ENCODE measurements at places on chromosomes 2 and 18. TPM values are rescaled to one million over a fixed set of nuclear protein-coding genes. Genes with fewer than 3 reads are reported as not detected.

Gene NYAP2
- 0.05 TPM for total RNA-seq

Gene SLC8A1
- 0.10 TPM for total RNA-seq

Gene RNF103
- total RNA-seq: 11.8 TPM

Gene DYSF
- not detected for total RNA-seq

- DNase-seq: peak; percentile 61
Measured at GRCh38 chr2:160433466-160434140, 60.0 kb downstream of the RBMS1 start.

- no peak for DNase-seq
Measured at GRCh38 chr2:176089843-176090395, 2.6 kb upstream of the HOXD13 start.

DNA sequence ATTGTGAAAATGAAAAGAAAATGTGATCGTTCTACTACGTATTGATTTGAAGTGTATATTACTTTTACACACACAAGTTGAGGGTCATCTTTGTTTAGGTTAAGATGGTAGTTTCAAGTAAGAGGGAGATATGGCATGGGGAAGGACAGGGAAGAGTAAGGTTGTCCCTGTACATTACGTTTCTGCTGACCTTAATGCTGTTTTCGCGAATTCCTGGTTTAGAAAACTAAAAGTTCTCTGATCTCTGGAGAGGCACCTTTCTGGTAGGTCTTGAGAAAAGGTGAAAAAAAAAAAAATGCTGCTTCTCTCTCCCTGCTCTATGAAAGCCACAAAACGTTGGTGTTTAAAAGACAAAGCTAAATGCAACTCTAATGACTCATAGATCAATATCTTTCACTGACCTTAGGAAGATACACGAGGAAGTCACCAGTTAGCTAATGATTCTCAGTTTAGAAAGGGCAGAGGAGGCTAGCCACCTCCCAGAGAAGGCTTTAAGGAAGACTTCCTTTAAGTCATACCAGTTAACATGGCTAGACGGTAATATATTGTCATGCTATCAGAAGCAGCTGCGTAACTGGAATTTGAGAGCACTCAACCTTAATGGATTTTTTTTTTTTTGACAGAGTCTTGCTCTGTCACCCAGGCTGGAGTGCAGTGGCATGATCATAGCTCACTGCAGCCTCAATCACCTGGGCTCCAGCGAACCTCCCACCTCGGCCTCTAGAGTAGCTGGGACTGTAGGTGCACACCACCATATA is 13.2 kb downstream of the TXNDC2 start:
- DNase-seq: peak; percentile 92

GRCh38 chr2:205321231-205321630 is 361.1 kb upstream of the NRP2 start:
- DNase-seq: no peak

DNA sequence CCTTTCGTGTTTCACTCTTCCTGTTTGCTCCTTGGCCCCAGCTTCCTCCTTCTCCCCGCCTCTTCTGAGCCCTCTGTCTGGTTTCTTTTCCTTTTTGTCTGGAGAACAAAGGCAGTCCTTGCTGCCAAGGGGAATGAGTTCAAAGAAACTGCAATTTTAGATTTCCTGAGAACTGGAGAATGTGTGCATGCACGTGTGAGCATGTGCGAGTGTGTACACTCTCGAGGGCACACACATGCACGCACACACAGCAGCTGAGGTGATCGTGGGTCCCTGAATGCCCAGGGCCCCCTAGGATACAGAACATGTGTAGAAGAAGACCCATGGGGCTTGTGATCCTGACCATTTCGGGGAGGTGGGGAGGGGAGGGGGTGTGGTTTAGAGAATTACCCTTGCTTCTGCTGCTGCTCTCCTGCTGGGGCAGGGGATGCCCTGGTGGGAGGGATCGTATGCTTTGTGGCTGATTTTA is 151.8 kb downstream of the DYSF start:
- no peak for DNase-seq

GRCh38 chr18:34529358-34530335 is 180.5 kb upstream of the DTNA start:
- DNase-seq: no peak

GRCh38 chr2:73979021-73979420 is 5.7 kb upstream of the TET3 start:
- DNase-seq: no peak

DNA sequence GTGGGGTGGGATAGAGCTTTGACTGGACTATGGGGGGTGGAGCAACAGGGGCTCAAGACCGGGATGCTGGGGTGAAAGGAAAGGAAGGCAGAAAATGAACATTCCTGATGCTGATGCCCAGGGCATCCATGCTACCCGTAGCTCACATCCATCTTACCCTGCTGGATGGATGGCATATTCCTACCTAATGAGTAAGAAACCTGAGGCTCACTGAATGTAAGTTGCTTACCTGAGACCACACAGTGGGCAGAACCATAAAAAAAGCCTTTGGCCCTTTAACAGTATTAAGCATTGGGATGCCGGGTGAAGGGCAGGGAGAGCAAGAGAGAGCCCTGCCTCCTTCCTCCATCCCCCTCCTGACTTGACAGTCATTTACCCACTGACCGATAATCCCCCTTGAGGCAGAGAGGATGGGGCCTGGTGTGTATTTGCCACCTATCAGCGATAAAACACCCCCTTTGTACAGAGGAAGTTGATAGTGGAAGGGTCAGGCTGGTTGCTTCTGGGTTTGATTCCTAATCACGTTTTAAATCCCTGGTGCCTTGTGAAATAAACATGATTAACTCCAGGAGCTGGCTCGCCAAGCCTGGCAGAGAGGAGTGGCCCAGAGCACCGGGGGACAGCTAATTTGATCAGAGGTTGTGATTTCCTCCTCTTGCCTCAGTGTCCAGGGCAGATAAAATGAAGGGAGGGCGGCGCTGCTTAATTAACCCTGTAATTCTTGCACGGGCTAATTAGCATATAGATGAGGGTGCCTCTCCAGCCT is 105.9 kb upstream of the HS6ST1 start:
- no peak for DNase-seq
